ENCODE measurements at places on chromosomes 2 and 18.

GRCh38 chr2:115484486-115484885, 1042.0 kb downstream of the DPP10 start:
- no peak for DNase-seq

DNA sequence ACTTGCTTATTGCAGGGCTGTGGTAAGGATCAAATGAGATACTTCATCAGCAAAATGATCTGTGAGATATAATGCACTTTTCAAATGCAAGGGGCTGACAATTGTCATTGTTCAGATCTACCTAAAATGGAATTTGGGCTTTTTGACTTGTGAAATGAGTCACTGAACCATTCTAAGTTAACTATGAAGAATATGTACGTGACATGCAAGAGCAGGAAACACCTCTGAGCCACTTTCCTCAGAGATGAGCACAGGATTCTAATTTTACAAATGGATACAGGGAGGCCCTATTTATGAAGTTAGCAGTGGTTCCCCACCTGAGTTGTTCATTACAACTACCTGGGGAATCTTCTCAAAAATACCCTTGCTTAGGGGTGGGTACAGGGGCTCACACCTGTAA, 26.7 kb downstream of the CTLA4 start:
- DNase-seq = no peak

- DNase-seq = no peak
These were observed 114.8 kb downstream of the BCL11A start for GRCh38 chr2:60438653-60439052.

GRCh38 chr2:27712522-27712921, 48.8 kb downstream of the SLC4A1AP start:
- DNase-seq = no peak

- no peak for DNase-seq
These were observed 649.2 kb downstream of the METTL4 start for GRCh38 chr18:1922066-1922465.

DNA sequence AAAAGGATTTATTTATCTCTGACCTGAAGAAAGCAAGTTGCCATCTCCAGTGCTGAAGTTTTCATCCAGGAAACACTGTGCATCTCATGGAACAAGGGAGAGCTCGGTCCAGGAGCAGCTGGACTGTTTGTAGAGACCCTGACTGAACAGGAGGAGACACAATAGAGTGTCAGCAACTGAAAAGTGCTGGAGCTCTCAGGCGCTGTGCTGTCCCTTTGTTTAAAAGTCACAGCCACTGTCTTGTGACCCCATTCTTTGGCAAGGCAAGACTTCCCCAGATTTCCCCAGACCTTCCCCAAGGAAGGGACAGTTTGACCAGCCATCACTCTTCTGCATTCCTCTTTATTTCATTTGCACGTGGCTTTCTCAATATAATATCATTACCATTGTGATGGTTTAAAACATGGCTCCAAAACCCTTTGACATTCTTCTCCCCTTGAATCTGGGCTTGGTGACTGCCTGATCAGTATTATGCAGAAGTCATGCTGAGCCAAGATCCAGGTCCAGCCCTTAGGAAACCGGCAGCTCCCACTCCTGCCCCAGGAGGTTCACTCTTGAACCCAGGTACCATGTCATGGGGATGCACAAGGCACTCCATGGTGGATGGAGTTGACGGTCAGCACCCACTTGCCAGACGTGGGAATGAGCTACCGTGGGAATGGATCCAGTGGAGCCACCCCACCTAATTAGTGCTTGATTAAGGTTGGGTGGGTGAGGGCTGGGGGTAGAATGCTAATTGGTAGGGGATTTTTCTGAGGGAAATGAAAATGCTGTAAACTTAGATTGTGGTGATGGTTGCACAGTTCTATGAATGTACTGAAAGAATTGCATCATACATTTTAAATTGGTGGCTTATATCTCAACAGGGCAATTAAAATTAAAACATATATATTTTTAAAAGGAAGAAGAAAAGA, 497.9 kb upstream of the RAB6C start:
- DNase-seq = no peak

DNA sequence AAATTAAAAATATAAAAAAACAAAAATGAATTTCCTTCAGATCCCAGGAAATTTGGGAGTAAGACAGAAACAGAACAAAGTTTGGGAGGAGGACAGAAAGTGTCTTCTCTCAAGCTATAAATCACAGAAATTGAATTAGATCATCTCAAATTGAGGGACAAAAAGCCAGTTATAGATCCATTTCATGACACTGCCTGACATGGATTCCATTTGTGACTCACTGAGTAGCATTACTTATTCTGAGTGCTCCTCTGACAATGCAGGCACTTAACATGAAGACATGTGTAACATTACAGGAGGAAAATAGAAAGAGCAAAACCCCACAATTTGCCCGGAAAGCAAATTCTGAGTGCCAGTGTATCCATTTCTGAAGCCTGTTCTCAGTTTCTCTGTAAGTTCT, 63.9 kb upstream of the CREB1 start:
- no peak for DNase-seq

DNA sequence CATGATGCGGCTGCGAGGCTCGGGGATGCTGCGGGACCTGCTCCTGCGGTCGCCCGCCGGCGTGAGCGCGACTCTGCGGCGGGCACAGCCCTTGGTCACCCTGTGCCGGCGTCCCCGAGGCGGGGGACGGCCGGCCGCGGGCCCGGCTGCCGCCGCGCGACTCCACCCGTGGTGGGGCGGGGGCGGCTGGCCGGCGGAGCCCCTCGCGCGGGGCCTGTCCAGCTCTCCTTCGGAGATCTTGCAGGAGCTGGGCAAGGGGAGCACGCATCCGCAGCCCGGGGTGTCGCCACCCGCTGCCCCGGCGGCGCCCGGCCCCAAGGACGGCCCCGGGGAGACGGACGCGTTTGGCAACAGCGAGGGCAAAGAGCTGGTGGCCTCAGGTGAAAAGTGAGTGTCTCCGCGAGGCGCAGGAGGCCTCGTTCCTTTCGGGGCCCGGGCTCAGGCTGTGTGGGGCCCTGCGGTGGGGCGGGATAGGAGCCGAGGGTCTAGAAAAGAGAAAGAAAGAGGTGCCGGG, 520 bp downstream of the GLS start:
- DNase-seq = no peak

DNA sequence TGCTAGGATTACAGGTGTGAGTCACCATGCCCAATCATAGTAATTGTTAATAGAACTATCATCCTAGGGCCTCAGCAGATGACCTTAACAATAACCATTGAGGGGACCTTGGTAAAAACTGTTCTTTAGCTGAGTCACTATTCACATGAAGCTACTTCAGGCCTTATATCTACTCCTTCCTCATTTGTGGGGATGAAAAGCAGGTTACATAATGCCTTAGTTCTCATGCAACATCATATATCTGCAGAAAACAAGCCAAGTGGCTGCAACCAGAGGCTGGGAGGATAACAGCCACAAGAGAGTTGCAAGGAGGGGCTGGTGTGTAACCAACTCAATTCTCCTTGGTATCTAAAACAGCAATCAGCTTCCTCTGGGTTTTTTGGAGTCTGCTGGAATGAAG, 445.4 kb downstream of the NBAS start:
- no peak for DNase-seq

GRCh38 chr2:43898134-43898837, 59.5 kb downstream of the ABCG8 start:
- peak; percentile 72 for DNase-seq

DNA sequence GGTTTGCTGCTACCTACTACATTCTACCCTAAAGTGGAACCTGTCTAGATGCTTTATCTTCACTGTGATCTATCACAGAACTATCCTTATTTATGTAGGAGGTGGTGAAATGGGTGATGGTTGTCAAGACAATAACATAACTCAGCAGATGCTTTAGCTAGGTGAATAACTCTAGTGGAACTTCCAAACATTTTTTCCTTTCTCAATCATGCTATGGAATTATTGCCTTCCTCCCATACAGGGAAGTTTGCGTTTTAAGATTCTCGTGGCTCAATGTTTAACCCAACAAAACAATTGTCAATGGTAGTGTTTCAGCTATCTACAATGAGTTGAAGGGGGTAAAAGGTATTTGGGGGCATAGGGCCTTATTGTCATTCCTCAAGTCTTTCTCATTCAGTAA, 82.6 kb upstream of the GLI2 start:
- DNase-seq = no peak

DNA sequence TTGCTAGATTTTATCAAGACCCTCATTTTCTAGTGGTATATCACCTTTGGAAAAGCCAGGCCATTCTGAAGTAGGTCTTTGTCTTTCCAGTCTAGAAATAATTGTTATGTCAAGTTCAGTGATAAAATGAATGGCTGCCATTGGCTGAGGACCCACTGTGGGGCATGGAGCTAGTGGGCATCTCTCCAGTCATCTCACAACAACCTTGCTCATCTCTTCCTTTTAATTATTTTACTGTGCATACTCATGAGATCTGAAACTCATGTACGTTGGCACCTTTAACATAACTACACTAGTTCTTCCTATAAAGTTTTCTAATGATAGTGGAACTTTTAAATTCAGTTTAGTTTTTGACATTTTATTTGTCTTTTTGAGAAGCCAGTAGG, 240.9 kb downstream of the SLC8A1 start:
- no peak for DNase-seq

GRCh38 chr18:57060814-57061213, 86.1 kb upstream of the BOD1L2 start:
- DNase-seq = no peak

DNA sequence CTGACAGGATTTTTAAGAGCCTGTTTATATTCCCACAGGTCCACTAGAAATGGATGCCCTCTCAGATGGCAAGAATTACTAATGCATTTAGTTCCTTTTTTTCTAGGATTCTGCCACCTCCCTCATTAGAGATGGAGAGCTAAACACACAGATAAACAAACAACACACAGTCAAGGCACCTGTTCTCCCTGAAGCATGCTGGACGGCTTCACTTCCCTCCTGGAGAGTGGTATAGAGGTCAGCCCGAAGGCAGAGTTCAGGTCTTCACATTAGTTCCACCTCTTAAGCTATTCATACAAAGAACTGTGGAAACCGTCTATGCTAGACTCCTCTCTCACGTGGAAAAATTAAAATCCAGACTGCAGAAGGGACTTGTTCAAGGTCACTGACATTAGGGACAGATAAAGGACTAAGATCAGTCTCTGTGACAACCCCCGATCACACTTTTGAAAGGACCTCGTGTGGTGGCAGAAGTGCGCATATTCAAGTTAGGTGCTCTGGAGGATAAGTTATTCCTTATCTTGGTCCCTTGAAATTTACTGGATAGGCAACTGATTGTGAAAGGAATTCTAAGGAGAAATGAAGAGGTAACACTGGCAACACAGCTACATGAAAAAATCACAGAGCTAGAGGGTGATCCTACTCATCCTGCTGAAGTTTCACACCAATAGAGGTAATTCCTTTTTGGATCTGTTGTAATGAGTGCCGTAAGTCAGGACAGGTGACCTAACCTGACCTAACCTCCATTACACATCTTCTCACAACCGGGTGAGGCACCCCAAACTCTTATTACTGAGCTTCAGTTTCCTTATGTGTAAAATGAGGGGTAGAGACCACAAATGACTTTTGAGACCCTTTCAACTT, 75.1 kb downstream of the SPRED2 start:
- no peak for DNase-seq

GRCh38 chr2:35391736-35392442, 963.7 kb upstream of the CRIM1 start:
- no peak for DNase-seq

DNA sequence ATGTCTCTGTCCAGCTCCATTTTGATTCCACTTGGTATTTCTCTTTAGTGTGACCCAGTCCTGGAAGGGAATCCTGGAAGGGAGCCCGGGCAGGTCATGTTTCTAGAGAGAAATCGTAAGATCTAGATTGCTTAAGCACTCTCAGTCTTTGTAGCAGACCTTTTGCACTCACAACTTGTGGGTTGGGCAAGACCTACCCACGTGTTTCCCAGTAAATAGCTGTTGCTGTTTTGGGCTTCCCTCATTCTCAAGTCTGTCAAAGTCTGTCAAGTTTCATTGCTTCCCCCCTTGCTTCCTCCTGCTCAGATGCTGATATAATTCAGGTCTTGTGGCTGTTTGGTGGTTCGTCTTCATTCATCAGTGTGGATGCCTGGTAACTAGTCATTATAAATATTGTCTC, 17.4 kb upstream of the NEMP2 start:
- no peak for DNase-seq

GRCh38 chr2:60818272-60818671, 62.2 kb downstream of the PAPOLG start:
- DNase-seq = no peak

GRCh38 chr2:241896746-241897201, 27.2 kb downstream of the RTP5 start:
- peak; percentile 27 for DNase-seq

DNA sequence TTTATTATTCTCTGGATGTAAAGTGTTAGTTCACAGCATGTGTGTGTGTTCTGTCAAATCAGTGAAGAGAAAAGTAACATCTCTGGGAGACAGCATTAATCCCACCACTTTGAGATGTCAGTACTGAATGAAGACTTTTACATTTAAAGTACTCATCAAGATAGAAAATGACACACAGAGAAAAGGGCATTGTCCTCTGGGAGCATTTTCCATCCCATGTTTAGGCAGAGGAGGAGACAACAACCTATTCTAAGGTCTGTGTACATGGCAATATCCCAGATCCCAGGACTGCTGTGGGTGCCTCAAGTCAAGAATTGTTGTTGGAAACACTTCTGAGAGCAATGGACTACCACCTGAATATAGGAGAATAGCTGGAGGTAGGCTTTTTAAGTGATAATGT, 201.5 kb downstream of the PPP1R1C start:
- DNase-seq = no peak

Measured in upper lobe of right lung (tissue), 1 donor.